ENCODE measurements at places on chromosomes 5 and 9. TPM values are rescaled to one million over a fixed set of nuclear protein-coding genes. Genes with fewer than 3 reads are reported as not detected.

- no peak for DNase-seq
Measured at GRCh38 chr9:91062281-91062680, 260.7 kb downstream of the SYK start.

DNA sequence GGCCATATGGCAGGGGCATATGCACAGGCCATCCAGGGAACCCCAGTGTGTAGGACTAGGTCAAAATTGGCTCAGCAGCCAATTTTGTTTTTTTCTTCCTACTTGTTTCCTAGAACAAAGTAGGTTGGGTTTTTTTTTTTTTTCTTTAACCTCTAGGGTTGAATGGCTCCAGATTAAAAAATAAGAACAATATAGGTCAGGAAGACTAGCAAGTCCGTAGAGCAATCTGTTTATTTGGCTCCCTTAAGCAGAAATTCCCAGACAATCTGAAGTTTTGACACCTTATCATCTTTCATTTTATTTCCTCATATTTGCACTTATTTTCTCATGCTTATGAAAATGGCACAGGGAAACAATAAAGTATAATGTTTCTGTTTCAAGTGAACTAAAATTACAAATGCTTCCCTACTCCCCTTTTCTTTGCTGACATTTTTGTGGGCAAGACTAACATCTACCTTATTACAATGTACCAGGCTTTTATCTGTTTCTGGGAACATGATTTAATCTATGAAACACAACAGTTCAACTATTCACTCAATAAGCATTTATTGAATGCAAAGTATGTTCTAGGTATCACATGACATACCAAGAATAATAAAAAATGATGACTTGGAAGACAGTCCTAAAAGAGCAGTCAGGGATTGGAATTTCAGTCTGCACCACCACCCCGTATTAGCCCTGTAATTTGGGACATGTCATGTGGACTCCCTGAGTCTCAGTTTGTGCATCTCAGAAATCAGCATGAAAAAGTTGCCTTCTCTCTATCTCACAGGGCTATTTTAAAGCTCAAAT lies 30.5 kb downstream of the TLR4 start:
- DNase-seq = no peak

- no peak for DNase-seq
Measured at GRCh38 chr5:42604171-42604711, 152.4 kb upstream of the CCDC152 start.

The BARX1 gene
- not detected for total RNA-seq

The CDHR2 gene
- total RNA-seq = 0.19 TPM
